AG09309 (cell line): ENCODE measurements at places on chromosomes 2 and 18.

DNA sequence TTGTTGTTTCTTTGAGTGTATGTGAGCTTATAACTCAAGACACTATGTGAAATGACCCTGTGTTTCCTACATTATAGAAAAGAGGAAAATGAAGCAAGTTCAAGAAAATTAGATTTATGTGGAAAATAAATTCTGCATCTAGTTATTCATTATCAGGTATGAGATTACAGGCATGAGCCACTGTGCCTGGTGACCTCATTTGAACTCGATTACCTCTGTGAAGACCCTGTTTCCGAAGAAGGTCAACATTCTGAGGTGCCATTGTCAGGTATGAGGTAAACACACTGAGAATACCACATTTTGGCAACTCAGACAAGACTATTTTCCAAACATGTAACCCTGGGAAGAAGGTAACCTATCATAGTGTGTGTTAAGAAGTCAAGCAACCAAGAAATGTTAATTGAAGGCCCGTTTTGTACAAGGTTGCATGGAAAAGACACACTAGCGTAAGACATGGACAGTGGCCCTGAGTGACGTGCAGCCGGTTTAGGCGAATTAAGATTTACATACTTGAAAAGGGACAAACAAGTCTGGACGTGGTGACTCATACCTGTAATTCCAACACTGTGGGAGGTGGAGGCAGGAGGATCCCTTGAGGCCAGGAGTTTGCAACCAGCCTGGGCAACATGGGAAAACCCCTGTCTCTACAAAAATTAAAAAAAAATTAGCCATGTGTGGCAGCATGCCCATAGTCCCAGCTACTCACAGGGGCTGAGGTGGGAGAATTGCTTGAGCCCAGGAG lies 186.6 kb downstream of the NEDD4L start:
- DNase-seq: no peak

DNA sequence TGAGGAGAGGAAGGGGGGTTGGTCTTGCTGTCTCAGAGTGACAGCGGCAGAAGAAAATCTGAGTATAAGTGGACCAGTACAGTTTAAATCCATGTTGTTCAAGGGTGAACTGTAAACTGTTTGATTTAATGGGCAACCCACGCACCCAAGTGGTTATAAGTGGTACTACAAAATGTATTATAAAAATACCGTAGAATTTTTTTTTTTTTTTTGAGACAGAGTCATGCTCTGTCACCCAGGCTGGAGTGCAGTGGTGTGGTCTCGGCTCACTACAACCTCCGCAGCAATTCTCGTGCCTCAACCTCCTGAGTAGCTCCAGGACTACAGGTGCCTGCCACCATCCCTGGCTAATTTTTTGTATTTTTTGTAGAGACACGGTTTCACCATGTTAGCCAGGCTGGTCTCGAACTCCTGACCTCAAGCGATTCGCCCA lies 2.1 kb upstream of the CHCHD5 start:
- DNase-seq: peak; percentile 32

DNA sequence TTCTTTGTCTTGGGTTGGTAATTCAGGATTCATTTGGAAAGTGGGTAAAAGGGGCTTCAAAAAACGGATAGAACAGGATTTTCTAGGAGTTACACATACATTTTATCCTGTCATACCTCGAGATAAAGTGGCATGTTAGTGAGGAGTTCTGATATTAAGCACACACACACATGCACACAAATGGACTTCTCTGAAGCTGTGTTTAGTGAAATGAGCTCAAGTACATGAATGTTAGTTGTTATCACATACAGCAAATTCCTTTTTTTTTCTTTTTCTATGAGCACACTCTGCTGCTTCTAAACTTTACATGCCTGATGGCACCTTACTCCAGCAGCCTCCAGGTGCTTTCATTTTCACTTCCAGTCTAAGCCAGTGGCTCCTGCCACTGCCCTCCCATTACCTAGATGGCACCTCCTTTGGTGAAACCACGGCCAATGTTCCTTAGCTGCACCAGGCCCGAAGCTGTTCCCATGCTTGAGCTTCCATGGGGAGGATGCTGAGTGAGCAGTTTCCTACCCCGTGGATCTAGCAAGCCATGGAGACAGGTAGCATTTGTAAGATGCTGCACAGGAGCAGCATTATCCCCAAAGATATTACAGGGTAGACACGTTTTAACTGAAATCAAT lies 49.7 kb downstream of the STAT1 start:
- DNase-seq: no peak

DNA sequence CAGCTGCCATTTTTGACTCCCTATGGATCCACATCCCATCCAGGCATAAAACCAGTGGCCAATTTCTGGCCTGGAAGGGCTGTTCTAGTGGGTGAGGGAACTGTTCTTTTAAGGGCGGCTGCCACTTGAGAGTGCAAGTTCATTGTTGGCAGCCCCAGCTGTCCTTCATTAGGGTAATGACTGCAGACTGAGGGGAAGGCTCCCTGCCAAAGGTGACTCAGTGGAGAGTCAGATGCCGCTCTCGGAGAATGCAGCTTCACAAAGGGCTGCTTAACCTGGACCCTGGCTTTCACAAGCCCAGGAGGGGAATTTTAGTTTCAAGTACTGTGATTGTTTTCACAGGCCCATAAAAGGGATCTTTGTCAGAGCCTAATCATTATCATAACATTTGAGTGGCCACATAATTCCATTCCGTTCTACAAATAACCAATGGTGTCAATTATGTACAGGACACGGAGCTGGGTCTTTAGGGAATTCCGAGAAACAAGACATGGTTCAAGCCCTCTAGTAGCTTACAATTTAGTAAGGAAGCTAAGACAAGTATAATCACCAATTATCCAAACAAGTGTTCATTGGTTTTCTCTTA lies 235.7 kb downstream of the CDCA7 start:
- peak; percentile 92 for DNase-seq

DNA sequence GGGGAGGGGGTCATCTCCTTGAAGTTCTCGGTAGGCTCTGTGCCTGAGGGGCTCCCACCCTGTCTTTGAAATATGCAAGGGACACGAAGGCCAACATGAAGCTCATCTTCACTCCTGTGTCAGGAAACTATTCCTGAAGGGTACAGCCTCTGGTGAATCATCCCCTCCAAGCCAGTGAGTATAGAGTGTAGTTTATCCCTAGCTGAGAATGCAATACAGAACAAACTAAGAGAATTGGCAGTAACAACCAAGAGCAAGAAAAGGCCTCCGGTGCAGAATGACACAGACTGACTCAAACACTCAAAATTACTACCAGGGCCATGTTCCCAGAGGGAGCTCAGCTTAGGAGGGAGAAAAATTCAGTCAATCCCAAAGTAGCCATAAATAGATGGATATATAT lies 413.3 kb downstream of the BCL11A start:
- DNase-seq: no peak

- peak; percentile 18 for DNase-seq
Measured at GRCh38 chr18:6009756-6010155, 114.4 kb upstream of the TMEM200C start.

- no peak for DNase-seq
Measured at GRCh38 chr18:35242426-35242825, 1.6 kb downstream of the ZNF397 start.

DNA sequence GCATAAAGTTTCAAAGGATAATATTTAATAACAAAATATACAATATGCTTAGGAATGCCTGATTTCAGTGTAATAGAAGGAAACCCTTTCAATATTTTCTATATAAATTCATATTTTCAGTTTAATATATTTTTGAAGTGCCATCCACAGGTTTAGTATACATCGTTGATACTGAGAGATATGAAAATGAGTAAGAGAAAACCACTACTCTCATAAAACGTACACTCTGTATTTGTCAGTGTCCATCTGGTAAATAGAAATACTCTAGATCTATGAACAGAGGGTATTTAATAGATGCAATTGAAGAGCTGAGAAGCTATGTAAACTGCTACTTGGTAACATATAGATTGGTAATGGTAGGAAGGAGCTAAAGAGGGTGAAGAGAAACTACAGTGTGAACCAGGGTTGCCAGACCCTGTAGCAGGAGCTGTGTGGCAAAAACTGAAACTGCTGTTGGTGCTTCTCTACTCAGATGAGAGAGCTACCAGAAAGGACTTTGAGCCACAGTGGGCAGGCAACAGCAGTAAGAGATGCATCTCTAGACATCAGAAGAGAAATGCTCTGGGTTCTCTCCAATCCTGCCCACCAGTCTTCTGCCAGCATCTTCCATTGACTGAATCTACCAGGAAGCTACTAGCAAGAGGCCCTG lies 187.4 kb downstream of the CCDC102B start:
- no peak for DNase-seq

DNA sequence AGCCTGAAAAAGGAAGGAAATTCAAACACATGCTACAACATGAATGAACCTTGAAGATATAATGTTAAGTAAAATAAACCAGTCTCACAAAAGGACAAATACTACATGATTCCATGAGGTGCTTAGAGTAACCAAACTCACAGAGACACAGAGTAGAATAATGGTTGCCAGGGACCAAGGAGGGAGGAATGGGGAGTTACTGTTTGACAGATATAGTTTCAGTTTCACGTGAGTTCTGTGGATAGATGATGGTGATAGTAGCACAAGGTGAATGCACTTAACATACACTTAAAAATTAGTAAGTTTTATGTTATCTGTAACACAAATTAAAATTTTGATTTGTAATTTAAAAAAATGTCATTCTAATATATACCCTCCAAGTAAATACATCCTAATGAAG lies 106.9 kb upstream of the ACVR1C start:
- no peak for DNase-seq

DNA sequence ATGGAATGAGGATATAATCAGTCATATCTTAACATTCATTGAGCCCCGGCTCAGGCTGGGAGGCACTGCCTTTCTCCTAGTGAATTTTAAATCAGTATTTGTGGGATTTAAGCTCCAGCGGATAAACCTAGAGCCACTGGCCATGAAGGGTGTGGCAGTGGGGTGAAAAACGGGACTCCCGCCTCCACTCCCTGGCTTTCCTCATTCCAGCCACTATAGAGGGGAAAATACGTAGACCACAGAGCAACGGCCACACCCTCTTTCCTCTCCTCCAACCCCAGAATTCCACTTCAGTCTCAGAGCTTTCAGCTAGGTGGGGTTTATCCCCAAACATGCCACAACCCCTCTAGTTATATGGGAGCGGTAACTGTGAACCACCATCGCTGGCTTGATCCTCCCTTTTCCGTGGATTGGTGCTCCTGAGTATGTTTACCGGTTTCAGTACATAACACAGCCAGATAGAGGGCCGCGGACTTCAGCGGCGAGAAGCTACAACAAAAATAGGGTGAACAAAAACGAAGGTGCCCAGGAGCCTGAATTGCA lies 70.6 kb upstream of the ITGB6 start:
- DNase-seq: no peak

GRCh38 chr2:49042488-49042887 lies 111.8 kb downstream of the FSHR start:
- no peak for DNase-seq

DNA sequence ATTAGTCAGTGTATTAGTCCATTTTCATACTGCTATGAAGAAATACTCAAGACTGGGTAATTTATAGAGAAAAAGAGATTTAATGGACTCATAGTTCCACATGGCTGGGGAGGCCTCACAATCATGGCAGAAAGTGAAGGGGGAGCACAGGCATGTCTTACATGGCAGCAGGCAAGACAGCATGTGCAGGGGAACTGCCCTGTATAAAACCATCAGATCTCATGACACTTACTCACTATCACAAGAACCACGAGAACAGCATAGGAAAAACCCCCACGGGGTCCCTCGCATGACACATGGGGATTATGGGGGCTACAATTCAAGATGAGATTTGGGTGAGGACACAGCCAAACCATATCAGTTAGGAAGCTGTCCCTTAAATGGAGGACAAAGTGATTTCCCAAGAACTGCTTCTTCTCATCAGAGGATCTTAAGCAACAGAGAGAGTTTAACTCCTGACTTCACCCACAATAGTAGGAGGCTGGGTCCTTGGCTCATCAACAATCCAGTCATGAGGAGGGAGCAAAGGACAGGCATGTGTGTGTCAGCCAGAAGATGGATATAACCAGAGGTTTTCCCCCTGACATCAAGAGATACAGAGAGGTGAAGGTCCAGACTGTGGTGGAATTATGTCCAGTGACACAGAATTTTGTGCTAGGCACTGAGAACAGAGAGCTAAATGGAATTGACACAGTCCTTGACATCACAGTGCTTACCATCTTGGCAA lies 203.8 kb upstream of the SH3BP4 start:
- DNase-seq: no peak
